ENCODE measurements at places on chromosomes 6 and 20. TPM values are rescaled to one million over a fixed set of nuclear protein-coding genes. Genes with fewer than 3 reads are reported as not detected.

GRCh38 chr20:3461911-3462677, 8.7 kb upstream of the ATRN start:
- no peaks in the 10 kb centered on the region for H3K36me3 ChIP-seq
- no peak overlapping the region for H3K27ac ChIP-seq
- H3K27me3 ChIP-seq: no peaks in the 10 kb centered on the region
- H3K4me1 ChIP-seq: no peaks in the 10 kb centered on the region
- H3K4me3 ChIP-seq: no peak overlapping the region
- no peak for DNase-seq

GRCh38 chr6:2616811-2617210, 133.9 kb downstream of the MYLK4 start:
- no peaks in the 10 kb centered on the region for H3K36me3 ChIP-seq
- no peaks in the 10 kb centered on the region for H3K27me3 ChIP-seq
- no peak for DNase-seq
- H3K4me3 ChIP-seq: no peak overlapping the region
- no peaks in the 10 kb centered on the region for H3K4me1 ChIP-seq

DNA sequence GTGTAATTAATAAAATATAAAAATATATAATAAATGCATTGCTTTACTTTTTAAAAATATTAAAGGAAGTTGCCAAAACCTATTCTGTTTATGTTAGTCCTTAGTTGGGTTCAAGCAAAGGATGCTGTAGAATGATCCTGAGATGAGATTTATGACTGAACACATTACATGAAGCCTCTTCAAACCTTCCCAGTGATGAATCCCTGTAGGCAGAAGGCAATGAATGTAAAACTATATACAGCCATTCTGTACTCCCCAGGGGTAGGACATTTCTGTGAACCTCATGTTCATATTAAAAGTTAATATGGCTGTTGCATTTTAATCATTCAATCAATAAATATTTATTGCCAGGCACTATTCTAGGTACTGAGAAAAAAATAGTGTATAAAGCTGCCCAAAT, 166.0 kb downstream of the RFPL4B start:
- no peak for DNase-seq
- H3K4me3 ChIP-seq: no peak overlapping the region
- no peaks in the 10 kb centered on the region for H3K36me3 ChIP-seq
- H3K27me3 ChIP-seq: no peaks in the 10 kb centered on the region
- no peak overlapping the region for H3K27ac ChIP-seq

- H3K27me3 ChIP-seq: no peaks in the 10 kb centered on the region
- no peak overlapping the region for H3K27ac ChIP-seq
- no peaks in the 10 kb centered on the region for H3K36me3 ChIP-seq
Observed at GRCh38 chr6:139778688-139779087, 404.2 kb upstream of the CITED2 start.

DNA sequence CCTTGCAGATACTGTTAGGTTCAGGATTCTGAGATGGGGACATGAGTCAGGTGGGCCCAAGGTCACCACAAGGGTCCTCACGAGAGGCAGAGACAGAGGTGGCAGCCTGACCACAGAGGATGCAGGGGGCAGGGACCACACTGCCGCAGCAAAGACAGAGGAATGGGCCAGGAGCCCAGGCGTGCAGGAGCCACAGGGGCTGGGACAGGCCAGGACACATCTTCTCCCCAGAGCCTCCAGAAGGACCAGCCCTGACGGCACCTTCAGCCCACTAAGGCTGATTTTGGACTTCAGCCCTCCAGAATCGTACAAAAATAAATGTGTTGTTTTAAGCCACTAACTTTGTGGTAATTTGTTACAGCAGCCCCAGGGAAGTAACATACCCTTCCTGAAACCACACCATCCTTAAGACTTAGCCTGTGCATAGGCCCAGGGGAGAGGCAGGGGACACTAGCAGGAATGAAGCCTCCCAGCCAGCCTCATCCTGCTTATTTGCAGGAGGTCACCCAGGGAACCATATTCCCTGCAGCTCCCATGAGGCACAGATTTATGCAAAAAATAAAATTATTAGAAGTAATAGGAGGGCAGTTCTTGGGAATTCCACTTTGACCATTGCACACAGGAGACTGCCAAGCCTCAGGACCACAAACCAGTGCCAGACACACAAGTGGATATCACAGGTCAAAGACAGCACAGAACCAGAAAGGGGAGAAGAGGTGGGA, 119.3 kb upstream of the CST7 start:
- H3K27ac ChIP-seq: no peak overlapping the region
- no peaks in the 10 kb centered on the region for H3K36me3 ChIP-seq
- no peaks in the 10 kb centered on the region for H3K4me1 ChIP-seq
- DNase-seq: no peak

DNA sequence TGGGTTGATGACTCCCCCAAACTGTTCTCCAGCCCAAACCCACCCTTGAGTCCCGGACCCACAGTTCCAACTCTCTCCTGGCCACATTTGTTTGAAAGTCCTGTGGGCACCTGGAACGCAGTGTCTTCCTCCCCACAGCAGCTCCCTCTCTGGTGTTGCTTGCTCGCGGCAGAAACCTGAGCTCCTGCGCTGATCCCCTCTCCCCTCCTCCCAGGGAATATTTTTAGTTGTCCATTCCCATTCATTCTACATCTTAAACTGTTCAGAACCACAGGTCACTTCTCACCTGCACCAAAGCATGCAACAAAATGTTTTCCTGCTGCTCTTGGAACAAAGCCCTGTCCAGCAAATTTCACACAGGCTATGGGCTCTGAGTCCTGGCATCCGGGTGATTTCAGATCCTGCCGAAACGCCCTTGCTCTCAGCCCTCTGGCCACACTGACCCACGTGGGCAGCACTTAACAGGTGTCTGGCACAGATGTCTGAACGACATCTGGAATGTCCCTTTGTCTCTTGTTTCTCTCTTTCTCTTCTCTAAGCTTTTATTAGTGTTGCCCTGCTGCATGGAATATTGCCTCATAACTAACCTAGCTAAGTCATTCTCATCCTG, 27.0 kb upstream of the PMEPA1 start:
- no peak for DNase-seq
- no peaks in the 10 kb centered on the region for H3K36me3 ChIP-seq
- H3K4me1 ChIP-seq: no peaks in the 10 kb centered on the region
- H3K27me3 ChIP-seq: no peaks in the 10 kb centered on the region
- H3K27ac ChIP-seq: no peak overlapping the region

DNA sequence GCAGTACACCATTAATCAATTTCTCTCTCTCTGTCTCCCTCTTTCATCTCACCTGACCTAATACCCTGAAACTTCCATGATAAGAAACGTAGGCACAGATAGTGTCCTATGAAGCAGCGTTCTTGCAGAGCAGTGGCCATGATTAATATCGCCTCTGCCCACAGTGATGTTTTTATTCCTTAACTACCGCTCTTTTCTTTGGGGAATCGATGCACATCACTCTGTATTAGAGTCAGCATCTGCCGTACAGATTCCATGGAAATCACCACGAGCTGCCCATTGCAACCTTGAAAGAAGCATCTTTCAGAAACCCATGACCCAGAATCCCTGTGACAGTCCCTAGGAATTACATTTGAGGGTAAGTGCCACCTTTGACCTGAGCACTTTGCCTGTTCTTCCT, 152.0 kb upstream of the ECI2 start:
- no peaks in the 10 kb centered on the region for H3K27me3 ChIP-seq
- no peak for DNase-seq
- no peak overlapping the region for H3K27ac ChIP-seq
- H3K4me1 ChIP-seq: no peaks in the 10 kb centered on the region
- H3K36me3 ChIP-seq: no peaks in the 10 kb centered on the region

DNA sequence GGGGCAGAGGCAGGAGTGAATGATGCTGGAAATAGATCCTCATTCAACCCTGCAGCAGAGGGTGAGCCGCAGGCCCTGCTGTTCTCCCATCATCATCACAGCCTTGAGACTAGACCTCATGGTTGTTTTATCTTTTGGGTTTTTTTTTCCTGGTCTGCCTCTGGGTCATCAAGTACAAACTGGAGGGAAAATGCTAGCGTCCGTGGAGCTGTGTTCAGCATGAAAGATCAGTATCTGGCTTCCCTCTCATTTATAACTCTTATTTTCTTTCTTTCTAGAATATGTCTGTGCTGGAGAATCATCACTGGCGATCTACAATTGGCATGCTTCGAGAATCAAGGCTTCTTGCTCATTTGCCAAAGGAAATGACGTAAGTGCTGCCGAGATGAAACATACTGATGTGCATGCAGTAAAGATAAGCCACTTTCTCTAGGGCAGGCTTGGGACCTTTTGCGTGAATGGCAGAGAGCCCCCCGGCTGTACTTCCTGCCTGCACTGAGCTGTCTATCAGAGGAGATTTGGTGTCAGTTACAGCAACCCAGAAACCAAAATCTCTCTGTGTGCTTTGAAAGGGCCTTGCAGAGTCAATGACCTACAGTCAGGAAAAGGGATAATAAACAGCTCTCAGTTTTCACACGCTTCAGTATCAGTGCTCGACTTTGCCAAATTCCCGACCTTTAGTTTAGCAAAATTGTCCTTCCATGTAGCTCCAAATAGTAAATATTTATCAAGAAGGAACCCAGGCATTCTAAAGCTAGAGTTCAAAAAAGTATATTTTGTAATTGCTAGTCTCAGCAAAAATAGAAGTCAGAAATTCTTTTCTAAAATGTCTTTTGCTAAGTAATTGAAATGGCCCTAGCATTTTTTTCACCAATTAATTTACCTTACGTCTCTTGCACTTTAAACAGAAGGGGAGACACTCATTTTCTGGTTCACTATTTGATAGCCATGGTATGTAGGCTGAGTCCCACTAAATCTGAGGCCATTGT, 76.3 kb downstream of the MTFR2 start:
- DNase-seq: no peak
- no peaks in the 10 kb centered on the region for H3K36me3 ChIP-seq
- H3K27ac ChIP-seq: peak overlapping the region; percentile 66
- no peaks in the 10 kb centered on the region for H3K27me3 ChIP-seq

SLC17A2 gene
- not detected for total RNA-seq

MMP24OS gene
- 85.2 TPM for total RNA-seq

GRCh38 chr20:11675920-11676629, 241.6 kb upstream of the BTBD3 start:
- H3K4me3 ChIP-seq: no peak overlapping the region
- H3K36me3 ChIP-seq: no peaks in the 10 kb centered on the region
- no peaks in the 10 kb centered on the region for H3K27me3 ChIP-seq
- no peak for DNase-seq

DNA sequence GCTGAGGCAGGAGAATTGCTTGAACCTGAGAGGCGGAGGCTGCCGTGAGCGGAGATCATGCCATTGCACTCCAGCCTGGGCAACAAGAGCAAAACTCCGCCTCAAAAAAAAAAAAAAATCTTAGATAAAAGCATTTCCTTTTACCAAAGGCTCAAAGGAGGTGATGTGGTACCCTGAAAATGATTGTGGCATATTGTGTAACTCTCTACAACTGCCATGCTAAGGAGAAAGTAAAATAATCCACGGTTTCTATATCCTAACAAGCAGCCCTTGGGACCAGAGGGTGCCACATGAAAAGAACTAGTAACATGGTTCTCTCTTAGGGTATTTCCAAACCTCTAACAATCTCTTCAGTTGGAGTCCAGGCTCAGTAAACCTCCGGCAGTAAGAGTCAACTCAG, 38.8 kb upstream of the SLA2 start:
- no peaks in the 10 kb centered on the region for H3K4me1 ChIP-seq
- no peak overlapping the region for H3K4me3 ChIP-seq
- DNase-seq: no peak
- H3K27me3 ChIP-seq: no peaks in the 10 kb centered on the region
- H3K36me3 ChIP-seq: peaks cover 37% of the 10 kb centered on the region

CABLES2 gene
- total RNA-seq: 4.1 TPM

DNA sequence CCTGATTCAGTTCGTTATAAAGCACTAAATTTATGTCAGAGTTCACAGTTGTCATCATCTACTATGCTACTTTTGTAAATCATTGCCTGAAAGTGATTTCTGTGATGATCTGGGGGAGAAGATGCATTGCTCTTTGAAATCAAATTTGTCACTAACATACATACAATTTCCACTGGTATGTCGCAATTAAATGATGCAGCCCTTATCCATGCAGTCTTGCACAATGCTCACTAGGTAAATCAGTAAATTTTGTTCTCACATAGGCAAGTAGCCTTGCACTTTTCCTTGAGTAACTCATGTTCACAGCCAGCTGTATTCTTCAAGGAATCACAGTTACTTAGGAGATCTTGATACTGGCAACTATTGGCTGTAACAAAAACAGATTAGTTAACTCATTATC, 20.8 kb downstream of the CRISP2 start:
- no peak overlapping the region for H3K4me3 ChIP-seq
- H3K4me1 ChIP-seq: no peaks in the 10 kb centered on the region
- no peak overlapping the region for H3K27ac ChIP-seq

ULBP2 gene
- 2.3 TPM for total RNA-seq

OPRM1 gene
- total RNA-seq: not detected

MUC22 gene
- not detected for total RNA-seq

- H3K27ac ChIP-seq: no peak overlapping the region
- H3K4me1 ChIP-seq: peaks cover 34% of the 10 kb centered on the region
- no peak overlapping the region for H3K4me3 ChIP-seq
- H3K36me3 ChIP-seq: no peaks in the 10 kb centered on the region
- no peak for DNase-seq
- H3K27me3 ChIP-seq: no peaks in the 10 kb centered on the region
Observed at GRCh38 chr6:111800259-111800765, 72.9 kb downstream of the FYN start.

GRCh38 chr6:27471365-27472115, 1.4 kb downstream of the ZNF184 start:
- H3K27me3 ChIP-seq: no peaks in the 10 kb centered on the region
- H3K27ac ChIP-seq: peak overlapping the region; percentile 93
- peak overlapping the region; percentile 85 for H3K4me3 ChIP-seq
- peaks cover 28% of the 10 kb centered on the region for H3K36me3 ChIP-seq
- no peak for DNase-seq

DNA sequence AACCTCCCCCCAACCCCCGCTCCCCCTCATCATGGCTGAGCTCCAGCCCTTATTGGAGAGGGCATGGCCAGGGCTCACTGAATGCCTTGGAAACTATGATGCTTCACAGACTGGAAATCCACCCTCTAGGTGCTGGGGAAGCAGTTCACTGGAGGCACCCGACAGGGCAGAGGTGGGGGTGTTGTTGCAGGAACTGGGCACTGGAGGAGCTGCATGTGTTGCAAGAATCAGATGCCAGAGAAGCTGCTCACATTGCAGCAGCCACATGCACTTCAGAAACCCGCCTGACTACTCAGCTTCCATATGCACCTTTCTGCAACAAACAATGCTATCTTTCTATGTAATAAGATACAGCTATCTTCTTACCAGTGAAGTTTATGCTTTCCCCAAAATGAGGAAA, 7.9 kb upstream of the TBPL1 start:
- no peak overlapping the region for H3K4me3 ChIP-seq
- no peaks in the 10 kb centered on the region for H3K36me3 ChIP-seq
- DNase-seq: no peak
- no peaks in the 10 kb centered on the region for H3K4me1 ChIP-seq
- no peaks in the 10 kb centered on the region for H3K27me3 ChIP-seq

GRCh38 chr6:106109029-106109428, 22.9 kb downstream of the PRDM1 start:
- H3K36me3 ChIP-seq: peaks cover 24% of the 10 kb centered on the region
- no peaks in the 10 kb centered on the region for H3K27me3 ChIP-seq
- no peaks in the 10 kb centered on the region for H3K4me1 ChIP-seq
- DNase-seq: no peak
- H3K4me3 ChIP-seq: no peak overlapping the region
- no peak overlapping the region for H3K27ac ChIP-seq

All from upper lobe of right lung (tissue), 1 donor.